ENCODE measurements at places on chromosomes 4 and X.

DNA sequence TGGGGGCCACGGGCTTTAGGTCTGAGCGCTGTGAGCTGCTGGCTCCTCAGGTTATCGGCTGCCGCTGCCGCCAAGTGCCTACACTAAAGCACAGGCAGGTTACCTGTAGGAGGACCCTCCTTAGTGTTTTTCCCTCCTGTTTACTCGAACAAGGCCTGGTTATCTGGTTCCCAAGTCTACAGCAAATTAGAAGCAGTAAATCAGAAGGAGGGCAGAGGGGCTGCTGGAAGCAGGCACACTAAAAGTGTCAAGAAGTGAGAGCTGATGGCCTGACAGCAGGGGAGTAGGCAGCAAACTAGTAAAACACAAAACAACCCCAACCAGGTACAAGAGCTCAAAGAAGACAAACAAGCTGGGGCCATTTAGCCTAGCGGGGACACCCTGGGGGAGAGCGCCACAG lies 125.0 kb upstream of the PJA1 start:
- DNase-seq: no peak

DNA sequence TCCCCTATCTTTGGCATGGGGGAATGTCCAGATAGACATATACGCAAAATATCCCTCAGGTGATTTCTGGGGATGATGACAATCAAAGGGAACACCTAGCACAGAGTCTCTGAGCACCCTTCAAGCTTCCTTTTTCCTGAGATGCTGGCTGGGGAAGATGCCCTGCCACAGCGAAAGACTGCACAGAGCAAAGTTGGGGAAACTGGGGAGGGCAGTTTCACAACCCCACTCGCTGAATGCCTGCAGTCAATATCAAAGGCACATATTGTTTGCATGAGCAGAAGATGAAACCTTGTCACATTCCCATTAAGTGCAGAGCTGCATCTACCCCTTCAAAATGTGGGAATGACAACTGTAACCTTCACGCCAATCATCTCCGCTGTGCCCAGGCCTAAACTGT lies 2.6 kb downstream of the GPC4 start:
- DNase-seq: no peak

GRCh38 chr4:18733961-18734360 lies 712.4 kb upstream of the LCORL start:
- no peak for DNase-seq

DNA sequence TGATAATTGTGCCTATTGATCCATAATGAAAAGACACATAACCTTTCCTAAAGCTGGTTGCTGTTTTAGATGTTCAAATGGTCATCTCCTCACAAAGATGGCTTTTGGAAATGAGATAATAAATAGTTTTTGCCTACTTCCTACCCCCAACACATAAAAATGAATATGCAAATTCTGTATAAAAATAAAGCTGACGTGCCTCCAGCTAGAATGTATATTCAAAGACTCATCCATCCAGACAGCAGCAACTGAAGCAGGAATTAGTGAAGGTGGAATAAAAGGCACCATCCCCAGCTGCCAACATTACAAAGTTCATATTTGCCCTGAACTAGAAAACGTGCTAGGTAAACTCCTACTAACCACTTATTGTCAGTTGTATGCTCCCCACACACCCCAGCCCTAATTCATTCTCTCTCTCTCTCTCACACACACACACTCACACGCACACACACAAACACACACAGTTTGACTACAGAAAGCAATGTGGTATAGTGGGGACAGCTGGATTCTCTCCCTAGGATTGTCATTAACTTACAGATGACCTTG lies 53.6 kb downstream of the PCDH19 start:
- DNase-seq: no peak

- no peak for DNase-seq
These were observed 106.6 kb downstream of the CRLF2 start for GRCh38 chrX:1105671-1106419.

DNA sequence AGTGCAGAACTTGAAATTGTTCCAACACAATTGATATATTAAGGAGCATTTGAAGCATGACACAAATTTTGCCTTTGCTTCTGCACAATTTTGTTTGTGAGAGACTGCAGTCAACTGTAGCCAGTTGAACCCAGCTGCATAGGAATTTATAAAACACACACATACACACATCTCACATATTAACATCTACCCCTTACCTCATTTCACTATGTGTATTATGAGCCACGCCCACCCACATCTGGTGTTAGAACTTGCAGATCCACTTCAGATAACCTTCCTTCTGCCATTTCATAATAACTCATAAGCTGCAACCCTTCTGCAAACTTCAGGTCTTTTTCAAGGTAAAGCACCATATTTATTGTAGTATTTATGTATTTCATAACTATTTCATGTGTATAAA lies 188.1 kb upstream of the WDFY3 start:
- DNase-seq: no peak

- DNase-seq: no peak
These were observed 53.3 kb downstream of the FBXL5 start for GRCh38 chr4:15601862-15602261.

DNA sequence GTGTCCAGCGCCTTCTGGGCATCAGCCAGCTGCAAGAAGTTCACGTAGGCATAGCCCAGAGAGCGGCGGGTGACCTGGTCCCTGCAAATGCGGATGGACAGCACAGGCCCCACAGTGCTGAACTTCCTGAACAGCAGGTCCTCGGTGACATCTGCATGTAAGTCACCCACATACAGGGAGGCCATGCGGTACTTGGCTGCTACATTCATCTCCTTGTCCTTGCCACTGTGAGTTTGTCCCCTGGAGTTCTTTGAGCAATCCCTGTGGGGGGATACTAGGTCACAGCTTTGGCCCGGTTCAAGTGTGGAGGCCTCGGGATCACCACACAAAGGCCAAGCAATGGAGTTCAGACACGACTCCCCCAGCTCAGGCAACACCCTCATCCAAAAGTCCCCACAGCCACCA lies 776 bp downstream of the PABPC4L start:
- DNase-seq: no peak

GRCh38 chr4:24482871-24483270 lies 101.5 kb downstream of the DHX15 start:
- no peak for DNase-seq

GRCh38 chr4:8699479-8700145 lies 107.0 kb downstream of the CPZ start:
- DNase-seq: no peak

DNA sequence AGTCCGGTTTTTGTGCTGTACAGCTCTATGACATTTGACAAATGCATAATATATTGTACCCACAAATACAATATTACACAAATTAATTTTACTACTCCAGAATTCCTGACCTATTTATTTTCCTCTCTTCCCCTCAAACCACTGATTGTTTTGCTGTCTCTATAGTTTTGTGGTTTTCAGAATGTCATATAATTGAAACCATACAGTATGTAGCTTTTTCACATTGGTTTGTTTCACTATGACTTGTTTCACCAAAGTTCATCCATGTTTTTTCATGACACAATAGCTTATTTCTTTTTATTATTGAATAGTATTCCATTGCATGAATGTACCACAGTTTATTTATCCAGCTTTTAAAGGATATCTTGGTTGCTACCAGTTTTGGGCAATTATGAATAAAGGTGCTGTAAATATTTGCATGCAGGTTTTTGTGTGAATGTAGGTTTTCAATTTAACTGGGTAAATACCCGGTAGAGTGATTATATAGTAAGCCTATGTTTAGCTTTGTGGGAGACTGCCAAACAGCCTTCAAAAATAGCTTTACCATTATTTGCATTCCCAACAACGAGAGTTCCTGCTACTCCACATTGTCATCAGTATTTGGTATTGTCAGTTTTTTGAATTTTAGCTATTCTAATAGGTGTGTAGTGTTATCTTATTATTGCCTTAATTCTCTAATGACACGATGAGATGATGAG lies 25.9 kb downstream of the RNF175 start:
- DNase-seq: no peak

DNA sequence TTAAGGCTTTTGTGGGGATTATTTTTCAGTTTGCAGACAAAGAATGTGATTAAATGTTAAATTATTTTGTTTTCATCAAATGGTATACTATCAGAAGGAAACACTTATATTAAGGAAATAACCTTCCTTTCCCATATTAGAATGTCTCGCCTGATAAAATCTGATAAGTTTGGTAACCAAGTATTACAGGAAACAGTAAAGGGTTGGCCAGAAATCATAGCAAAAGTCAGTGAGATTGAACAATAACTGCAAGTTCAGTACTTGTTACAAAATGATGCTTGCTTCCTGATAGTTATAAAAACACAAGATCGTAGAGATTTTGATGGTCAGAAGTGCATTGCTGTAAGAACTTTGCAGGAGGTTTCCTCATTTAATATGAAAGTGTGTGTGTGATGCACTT lies 40.5 kb downstream of the FABP2 start:
- DNase-seq: no peak

DNA sequence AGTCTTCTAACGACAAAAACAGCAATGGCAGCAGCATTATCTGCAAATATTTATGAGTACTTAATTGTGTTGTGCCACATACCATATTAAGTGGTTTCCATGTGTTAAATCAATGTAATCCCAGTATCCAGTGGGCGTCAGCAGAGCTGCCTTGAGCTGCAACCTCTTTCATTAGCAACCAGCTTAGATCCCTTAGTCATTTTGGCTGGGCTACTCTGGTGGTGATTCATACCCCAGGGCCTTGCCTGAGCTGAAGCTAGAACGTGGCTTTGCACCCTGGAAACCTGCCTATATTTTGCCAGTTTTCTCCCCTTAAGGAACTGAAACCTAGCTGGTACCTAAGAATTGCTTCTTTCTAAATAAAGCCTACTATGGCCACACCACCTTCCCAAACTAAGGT lies 474.3 kb upstream of the FTHL17 start:
- no peak for DNase-seq

DNA sequence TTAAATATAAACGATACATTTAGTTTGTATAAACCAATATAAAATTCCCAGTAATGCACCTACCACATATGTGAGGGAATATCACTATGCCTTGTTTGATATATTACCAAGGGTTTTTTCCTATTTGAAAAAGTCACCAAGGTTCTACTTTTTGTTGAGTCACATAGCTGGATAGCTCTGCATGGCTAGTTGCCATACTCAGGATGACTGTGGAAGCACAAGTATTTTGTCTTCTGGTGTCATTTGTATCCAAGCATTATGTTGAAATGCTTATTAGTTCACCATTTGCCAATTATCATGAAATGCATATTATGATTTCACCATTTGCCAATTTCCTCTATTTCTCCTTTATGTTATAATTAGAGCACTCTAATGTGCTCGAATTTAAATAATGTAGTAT lies 162.7 kb upstream of the TTC29 start:
- no peak for DNase-seq

DNA sequence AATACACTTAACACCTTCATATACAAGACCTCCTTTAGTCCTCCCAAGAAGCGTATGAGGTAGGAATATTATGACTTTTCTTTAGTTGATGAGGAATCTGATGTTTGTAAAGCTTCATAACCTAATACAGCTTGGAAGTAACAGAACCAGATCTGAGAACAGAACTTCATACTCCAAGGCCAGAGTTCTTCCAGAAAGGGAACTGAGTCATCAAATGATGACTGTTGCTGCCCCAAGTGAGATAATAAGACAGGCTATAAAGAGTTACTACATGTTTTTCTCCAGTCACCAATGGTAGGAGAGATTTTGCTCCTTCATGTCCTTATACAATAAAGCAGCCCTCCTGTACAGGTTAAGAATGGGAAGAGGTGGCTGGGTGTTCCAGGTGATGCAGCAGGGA lies 74.3 kb upstream of the ANXA3 start:
- no peak for DNase-seq

DNA sequence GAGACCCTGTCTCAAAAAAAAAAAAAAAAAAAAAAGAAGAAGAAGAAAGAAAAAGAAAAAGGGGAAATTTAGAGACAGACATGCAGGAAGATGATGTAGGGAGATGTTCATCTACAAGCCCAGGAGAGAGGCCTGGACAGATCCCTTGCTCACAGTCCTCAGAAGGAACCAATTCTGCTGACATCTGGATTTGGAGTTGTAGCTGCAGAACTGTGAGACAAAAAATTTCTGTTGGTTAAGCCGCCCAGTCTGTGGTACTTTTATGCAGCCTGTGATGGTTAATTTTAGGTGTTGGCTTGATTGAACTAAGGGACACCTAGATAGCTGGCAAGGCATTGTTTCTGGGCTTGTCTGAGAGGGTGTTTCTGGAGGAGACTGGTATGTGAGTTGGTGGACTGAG lies 10.1 kb upstream of the STIM2 start:
- no peak for DNase-seq

- no peak for DNase-seq
These were observed 21.0 kb upstream of the SORCS2 start for GRCh38 chr4:7171191-7171900.

DNA sequence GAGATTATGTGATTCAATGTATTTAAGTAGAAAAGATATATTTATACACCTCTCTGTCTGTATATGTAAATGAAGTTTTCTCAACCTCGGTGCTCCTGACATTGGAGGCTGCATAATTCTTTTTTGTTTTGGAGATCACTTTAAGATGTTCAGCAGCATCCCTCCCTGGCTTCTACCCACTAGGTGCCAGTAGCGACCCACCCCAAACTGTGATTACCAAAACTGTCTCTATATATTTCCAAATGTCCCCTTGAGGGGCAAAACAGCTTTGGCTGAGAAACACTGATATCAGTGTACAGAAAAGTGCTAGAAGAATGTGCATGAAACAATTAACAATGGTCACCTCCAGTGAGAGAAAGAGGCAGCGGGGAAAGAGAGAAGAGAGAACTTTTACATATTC lies 51.2 kb downstream of the DCX start:
- DNase-seq: no peak

- no peak for DNase-seq
These were observed 114.3 kb downstream of the NKX6-1 start for GRCh38 chr4:84384801-84385200.

- no peak for DNase-seq
These were observed 1.6 kb downstream of the KLHL13 start for GRCh38 chrX:118114971-118115370.

DNA sequence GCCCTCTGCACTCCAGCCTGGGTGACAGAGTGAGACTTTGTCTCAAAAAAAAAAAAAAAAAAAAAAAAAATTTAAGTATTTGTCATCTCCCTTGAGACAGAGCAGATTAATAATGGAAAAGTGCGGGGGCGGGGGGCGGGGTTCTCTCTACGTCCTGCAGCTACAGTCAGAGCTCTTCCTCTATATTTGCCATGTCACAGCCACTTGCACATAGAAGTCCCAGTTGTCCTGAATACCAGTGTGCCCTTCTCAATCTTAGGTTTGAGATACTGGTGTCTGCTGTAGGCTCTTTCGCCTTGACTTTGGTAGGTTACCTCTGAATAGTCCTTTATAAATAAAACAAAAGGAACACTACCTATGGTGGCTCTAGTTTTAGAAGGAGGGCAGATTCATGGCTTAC lies 237.8 kb upstream of the PGRMC2 start:
- DNase-seq: no peak

DNA sequence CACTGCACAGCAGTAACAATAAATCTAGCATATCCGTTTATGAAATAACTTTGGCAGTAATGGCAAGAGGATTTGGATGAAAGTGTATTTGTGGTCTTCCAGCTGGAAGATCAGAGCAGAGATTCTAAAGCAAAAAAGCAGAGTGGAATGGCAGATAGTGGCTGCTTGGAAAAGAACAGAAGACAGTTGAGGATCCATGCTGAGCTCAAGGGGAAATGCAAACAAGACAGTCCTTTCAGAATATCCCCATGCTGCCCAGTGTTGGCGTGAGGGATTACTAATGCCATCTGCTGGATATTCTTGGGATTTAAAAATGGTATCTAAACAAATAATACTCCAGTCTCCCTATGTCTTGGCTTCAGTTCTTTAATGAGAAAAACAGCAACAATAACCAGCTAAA lies 629.1 kb upstream of the ATOH1 start:
- no peak for DNase-seq

- no peak for DNase-seq
These were observed 149.3 kb downstream of the SOWAHB start for GRCh38 chr4:76748649-76749048.

Data from activated T-helper 1 cell treated with anti-CD3 and anti-CD28 coated beads, Interleukin-2, amount 50 U/mL, for 16 hours (primary cell).